ENCODE measurements at places on chromosomes 16 and 17.
A peak's percentile ranks its signal among the peaks of the same experiment; 100 is the strongest.

DNA sequence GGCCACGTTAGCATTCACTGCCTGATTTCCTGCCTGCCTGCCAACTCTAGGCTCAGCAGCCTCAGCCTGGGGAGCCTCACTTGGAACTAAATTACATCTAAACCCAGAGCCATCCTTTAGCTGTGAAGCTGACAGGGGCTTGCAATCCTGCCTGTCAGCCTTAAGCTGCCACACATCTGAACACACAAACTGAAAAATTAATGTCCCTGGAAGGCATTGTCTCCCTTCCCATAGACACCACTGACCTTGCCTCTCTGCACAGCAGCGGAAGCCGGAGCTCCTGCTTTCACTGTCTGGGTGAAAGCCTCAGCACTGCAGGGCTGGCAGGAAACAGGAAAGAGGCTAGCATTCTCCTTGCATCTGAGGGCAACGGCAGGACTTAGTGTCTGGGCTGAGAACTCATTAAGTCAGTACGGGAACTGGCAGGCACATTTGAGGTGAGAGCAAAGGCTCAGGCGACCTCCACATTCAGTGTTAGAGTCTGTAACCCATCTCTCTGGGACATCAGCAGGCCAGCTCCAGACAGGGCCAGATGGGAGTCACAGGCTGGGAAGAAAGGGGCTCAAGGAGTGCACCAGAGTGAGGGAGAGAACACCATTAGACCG is 452.4 kb upstream of the C16orf82 start:
- no peak for DNase-seq

- DNase-seq, result no peak
These were observed 438 bp downstream of the RTN4RL1 start for GRCh38 chr17:2024572-2025219.

GRCh38 chr17:51298508-51299371 is 38.4 kb downstream of the UTP18 start:
- DNase-seq, result peak; percentile 1

GRCh38 chr17:82566129-82566960 is 46.8 kb downstream of the FOXK2 start:
- no peak for DNase-seq

GRCh38 chr17:40694584-40694983 is 9.0 kb downstream of the KRT24 start:
- DNase-seq, result no peak

GRCh38 chr17:82287868-82288801 is 14.6 kb upstream of the CSNK1D start:
- DNase-seq, result no peak

DNA sequence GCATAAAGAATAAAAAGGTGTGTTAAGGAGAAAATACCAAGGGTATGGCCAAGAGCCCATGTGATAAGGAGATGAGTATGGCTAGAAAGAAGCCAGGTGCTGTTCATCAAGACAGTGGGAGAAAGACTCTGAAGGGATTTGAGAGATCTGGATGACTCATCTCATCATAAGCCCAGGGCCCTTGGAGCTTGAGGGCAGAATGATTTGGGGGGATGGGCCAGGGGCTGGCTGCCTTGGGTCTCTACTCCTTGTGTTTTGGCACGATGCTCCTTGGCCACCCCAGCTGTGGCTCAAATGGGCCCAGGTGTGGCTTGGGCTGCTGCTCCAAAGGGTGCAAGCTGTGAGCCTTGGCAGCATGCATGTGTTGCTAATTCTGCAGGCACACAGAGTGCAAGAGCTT is 14.5 kb upstream of the TNFRSF13B start:
- no peak for DNase-seq
